Amniotic stem cell (primary cell): ENCODE measurements at places on chromosomes 13 and 19.
A peak's percentile ranks its signal among the peaks of the same experiment; 100 is the strongest.

- no peak for DNase-seq
Measured at GRCh38 chr13:70523622-70524021, 415.4 kb upstream of the KLHL1 start.

- DNase-seq: no peak
Measured at GRCh38 chr13:50236898-50237318, 221.7 kb downstream of the KCNRG start.

GRCh38 chr13:50374517-50374916 lies 359.3 kb downstream of the KCNRG start:
- DNase-seq: no peak

- no peak for DNase-seq
Measured at GRCh38 chr13:40453351-40454021, 213.0 kb downstream of the FOXO1 start.

DNA sequence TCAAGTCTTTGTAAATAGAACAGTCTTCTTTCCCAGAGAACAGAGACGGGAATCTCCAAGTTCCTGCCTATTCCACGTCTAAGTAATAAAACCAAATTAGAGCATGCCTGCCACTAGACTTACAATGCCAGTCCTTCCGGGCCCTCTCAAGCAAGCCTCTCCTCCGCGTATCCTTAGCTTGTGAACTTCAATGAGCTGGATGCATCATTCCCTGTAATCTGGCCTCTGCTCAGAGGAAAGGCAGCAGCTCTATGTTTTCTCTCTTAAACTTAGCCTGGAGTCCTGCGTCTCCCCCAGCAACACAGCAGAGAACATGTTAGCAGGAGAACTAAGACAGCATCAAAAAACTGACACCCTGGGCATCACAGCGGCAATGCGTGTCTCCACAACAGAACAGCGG lies 8.2 kb downstream of the NALCN start:
- no peak for DNase-seq

- DNase-seq: no peak
Measured at GRCh38 chr19:46131485-46132143, 7.1 kb upstream of the IGFL3 start.

GRCh38 chr19:35066691-35067563 lies 25.4 kb downstream of the HPN start:
- peak; percentile 77 for DNase-seq

- DNase-seq: no peak
Measured at GRCh38 chr13:38685974-38686576, 802 bp upstream of the FREM2 start.

GRCh38 chr13:55069746-55070145 lies 2041.1 kb downstream of the OLFM4 start:
- no peak for DNase-seq

DNA sequence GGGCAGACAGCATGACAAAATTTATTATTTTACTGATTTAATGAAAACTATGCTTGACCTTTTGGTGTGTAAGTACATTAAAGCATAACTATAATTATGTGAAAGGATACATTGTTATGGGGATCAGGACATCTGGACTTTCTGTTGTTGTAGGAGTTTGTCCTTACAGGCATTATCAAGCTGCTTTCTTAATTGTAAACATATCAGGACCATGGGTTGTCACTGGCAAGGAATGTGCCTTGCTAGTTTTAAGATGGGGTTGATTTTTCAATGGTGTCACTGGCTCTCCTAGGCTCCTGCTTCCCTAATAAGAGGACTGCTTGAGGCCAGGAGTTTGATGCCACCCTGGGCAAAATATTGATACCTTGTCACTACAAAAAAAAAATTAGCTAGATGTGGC lies 32.6 kb downstream of the KBTBD6 start:
- DNase-seq: no peak

DNA sequence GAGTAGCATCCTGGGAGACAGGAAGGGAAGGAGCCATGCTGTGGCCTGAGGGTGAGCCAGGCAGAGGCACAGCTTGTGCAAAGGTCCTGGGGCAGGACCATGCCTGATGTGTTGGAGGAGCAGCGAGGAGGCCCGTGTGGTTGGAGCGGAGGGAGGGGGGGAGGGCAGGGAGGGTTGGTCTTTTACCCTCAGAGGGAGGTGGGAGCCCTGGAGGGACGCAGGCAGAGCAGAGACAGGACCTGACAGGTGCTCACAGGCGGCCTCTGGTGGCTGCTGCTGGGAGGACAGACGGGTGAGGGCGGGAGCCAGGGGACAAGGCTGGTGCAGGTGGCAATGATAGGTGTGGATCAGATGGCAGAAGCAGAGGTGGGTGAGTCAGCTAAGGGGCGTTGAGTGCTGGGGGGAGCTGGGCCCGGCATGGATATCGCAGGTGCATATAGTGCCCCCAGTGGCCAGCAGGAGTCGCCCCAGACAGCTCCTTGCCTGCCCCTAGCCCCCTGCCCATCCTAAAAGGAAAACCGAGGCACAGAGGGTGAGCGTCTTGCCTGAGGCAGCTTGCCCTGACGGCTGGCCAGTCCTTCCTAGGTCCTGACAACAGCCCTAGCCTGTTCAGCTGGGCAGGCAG lies 9.8 kb upstream of the GNA15 start:
- no peak for DNase-seq

DNA sequence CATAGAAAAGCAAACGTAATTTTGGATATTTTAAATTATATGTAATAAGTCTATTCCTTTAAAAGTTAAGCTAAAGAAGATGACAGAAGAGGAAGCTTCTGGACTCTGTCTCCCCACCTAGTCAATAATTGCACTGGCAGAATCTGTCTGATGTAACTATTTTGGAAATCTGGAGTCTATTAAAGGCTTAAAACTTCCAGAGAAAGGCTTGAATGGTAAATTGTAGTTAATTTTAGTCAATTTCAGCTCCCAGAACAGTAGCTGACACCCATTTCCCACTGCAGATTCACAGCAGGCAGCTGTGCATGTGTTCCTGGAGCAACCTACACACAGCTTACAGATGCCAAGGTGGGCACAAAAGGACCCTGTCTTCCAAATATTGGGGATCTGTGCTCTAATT lies 304.1 kb downstream of the PCDH20 start:
- DNase-seq: no peak

GRCh38 chr19:51002089-51002532 lies 707 bp upstream of the KLK8 start:
- no peak for DNase-seq

- DNase-seq: no peak
Measured at GRCh38 chr19:2230033-2230531, 6.0 kb downstream of the PLEKHJ1 start.

DNA sequence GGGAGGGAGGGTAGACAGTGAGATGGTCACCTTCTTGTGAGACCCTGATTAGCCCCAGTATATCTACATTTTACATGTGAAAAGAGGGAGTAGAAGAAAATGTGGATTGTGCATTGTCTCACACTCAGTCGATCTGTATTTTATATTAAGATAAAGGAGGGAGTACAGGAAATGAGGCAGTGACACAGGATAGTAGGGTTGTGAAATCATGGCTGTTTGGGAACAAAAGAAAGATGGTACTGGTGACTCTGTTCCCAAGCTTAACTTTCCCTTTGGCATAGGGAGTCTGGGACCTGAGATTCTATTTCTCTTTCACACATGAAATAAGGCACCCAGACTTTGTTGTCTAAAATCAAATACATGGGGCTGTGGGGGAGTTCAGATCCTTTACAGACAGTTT lies 194.7 kb downstream of the ABCC4 start:
- no peak for DNase-seq

- no peak for DNase-seq
Measured at GRCh38 chr19:44636439-44637389, 7.0 kb upstream of the PVR start.
